ENCODE measurements at places on chromosomes 16 and 17.

DNA sequence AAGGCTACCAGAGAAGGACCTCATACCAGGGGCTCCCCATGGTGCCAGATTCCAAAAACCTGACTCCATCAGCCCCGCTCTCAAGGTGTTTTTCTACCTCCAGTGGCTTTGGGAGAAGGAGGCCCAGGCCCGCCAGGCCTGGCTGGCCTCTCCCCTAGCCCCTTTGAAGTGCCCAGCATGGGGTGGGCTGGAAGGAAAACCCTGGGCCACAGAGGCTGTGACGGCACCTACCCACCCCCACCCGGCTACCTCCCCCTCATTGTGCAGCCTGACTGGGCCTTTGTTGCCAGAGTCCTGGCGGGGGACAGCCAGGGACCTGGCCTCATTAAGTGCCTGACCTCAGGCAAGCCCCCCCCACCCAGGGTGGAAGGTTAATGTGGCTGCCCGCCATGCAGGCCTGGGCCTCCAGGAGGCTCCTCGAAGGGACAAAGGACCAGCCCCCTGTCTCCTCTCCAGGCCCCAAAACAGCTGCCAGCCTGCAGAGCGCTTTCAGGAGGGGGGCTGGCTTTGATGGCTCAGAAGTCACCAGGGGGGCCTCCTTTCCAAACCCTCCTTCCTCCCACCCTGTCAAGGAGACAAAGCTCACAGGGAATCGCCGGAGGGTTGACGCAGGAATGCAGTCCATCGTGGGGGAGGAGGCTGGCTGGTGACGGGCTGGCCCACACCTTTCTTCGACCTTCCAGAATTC, 159.4 kb downstream of the ZNF423 start:
- DNase-seq, result no peak

- DNase-seq, result no peak
Observed at GRCh38 chr16:8286348-8286747, 304.0 kb downstream of the TMEM114 start.

- no peak for DNase-seq
Observed at GRCh38 chr17:73625991-73626673, 18.1 kb downstream of the SDK2 start.

DNA sequence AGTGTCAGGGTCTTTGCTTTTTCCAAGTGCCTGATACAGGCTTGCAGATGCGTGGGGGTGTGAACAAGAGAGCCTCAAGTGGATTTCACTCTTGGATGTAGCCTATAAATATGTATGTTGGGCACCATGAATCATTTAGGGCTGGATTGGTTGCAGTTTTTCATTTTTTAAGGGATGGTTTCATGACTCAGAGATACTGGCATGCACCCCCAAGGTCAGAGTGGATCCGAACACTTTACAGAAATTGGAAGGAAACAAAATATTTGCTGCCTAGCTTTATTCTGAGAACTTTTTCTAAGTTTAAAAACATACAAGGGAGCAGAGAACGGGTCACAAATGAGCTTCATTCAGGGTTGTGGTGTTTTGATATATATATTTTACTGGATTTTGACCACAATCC, 436.8 kb upstream of the ERCC4 start:
- no peak for DNase-seq

GRCh38 chr17:63973930-63974593, 1.3 kb upstream of the SCN4A start:
- no peak for DNase-seq

GRCh38 chr16:2458887-2459646, 842 bp upstream of the TEDC2 start:
- DNase-seq, result no peak

DNA sequence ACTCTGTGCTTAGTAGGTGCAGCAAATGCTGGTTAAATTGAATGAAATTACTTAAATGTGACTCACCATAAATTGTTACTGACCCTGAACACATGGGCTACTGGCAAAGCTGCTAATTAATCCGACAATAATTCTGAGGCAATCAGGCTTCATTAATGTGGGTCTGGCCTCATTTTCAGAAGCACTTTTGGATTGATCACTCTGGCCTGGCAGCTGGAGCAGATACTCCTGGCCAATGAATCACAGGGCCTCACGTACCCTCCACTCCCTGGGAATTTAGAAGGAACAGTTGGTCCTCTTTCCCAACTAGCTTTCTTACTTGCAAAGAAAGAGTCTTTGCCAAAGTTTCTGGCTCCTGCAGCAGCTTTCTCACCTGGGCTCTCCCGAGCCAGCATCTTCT, 162.0 kb upstream of the ZKSCAN2 start:
- no peak for DNase-seq

DNA sequence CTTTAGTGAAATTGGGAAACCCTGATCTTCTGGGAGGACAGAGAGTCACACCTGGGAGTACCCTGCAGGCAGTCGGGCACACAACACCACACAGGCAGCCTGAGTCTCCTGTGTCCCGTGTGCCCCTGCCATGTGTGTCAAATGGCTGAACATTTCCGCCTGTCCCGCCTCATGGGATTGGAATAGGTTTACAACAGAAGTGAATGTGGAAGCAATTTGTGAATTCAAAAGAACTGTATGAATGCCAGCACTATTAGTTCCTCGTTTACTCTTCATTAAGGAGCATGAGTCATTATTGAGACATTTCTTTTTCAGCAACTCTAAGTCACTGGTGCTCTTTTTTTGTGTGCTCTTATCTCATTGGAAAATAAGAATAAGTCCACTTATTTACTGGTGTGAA, 226.5 kb downstream of the PMP22 start:
- no peak for DNase-seq

- DNase-seq, result peak; percentile 77
Observed at GRCh38 chr17:73474370-73474988, 162.7 kb upstream of the CDC42EP4 start.

- DNase-seq, result no peak
Observed at GRCh38 chr16:79723583-79724168, 123.1 kb upstream of the MAF start.

DNA sequence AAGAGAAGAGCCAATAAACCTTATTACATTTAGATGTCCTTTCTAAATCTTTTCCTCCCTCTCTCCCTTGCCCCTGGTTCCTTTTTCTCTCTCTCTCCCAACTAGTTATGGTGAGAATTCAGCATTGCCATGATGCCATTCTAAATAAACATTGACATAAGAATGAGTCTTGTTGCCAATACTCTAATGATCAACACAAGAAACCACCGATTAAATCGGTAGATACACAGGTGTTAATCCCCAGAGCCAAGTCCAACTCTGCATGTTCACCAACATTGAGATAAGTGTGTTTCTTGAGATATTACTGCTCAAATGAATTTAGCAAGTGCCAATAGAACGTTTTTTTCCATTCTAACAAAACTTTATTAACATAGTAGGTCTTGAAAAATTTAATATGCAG, 412.1 kb downstream of the KCNJ2 start:
- no peak for DNase-seq

- DNase-seq, result no peak
Observed at GRCh38 chr17:63573634-63574033, 23.4 kb downstream of the DCAF7 start.

GRCh38 chr16:57185446-57185944, 344 bp downstream of the PSME3IP1 start:
- DNase-seq, result peak; percentile 43

DNA sequence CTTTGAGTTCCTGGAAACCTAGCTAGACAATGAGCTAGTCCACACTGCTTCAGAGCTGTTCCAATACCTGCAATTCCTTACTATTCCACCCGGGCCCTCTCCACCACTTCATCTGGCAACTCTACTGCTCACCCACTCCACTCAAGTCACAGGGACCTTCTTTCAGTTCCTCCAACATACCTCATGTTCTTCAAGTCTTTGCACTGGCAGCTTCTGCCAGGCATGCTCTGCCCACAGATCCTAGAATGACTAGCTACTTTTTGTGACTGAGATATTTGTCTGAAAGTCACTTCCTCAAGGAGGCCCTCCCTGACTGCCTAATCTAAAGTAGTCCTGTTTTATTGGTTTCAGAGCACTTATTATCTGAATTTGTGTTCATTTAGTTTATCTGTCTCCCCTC, 86.4 kb downstream of the TEX14 start:
- no peak for DNase-seq

- DNase-seq, result no peak
Observed at GRCh38 chr16:67163999-67164558, 466 bp upstream of the HSF4 start.

DNA sequence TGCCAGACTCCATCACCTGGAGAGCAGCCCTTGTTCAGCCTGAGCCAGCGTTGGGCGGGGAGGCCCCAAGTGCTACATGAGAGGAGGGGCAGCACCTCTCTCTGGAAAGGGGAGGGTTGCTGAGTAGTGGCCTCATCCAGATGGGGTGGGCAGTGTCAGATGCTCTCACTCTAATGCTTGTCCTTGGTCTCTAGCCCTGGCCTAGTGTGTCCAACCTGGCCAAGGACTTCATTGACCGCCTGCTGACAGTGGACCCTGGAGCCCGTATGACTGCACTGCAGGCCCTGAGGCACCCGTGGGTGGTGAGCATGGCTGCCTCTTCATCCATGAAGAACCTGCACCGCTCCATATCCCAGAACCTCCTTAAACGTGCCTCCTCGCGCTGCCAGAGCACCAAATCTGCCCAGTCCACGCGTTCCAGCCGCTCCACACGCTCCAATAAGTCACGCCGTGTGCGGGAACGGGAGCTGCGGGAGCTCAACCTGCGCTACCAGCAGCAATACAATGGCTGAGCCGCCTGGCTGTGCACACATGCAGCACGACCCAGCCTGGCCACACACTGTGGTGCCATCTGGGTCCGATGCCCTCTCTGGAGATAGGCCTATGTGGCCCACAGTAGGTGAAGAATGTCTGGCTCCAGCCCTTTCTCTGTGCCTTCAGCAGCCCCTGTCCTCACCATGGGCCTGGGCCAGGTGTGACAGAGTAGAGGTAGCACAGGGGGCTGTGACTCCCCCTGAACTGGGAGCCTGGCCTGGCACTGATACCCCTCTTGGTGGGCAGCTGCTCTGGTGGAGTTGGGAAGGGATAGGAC, 4.3 kb downstream of the CTRL start:
- DNase-seq, result no peak

GRCh38 chr16:48299471-48299870, 52.1 kb upstream of the ABCC11 start:
- DNase-seq, result no peak
